ENCODE measurements at places on chromosomes 4 and X.

GRCh38 chr4:121788896-121789295, 12.2 kb upstream of the EXOSC9 start:
- DNase-seq, result no peak

- no peak for DNase-seq
Measured at GRCh38 chrX:13177921-13178566, 133.6 kb upstream of the FAM9C start.

- DNase-seq, result peak; percentile 53
Measured at GRCh38 chrX:54807524-54808108, at the start of gene MAGED2. Gene MAGED2 (plus strand): TSS chrX:54807745. CDS start chrX:54809332, 1,587 bp downstream.

DNA sequence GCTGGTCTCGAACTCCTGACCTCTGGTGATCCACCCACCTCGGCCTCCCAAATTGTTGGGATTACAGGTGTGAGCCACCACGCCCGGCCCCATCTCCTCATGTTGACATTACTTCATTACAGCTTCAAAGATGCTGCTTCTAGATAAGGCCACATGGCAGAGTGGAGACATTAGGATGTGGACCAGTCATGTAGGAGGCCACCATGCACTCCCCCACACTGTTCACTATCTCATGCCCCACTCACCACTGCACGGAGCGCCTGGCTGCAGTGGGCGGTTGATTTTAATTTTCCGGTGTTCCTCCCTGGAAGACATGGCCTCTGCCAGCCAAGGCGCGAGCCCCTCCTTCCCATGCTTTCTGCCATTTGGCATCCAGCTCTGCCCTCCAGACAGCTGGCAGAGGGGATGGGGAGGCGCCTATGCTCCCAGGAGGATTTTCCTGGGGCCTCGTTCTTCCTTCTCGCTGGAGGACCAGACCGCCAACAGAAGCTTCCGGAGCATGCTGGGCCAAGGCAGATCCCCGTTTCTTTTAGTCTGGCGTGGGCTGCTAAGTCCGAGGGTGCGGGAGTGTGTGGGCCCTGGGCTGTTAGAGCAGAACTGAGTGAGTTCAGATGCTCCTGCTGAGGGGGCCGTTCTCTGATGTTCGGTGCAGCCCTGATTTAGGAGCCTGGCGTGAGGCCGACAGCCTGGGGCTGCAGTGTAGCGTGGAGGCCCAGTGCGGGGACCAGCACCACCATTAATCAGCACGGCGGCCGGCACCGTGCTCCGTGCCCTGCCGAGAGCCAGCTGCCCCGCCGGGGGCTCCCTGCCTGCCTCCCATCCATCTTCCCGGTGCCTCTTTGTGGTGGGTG, 93.1 kb downstream of the SORCS2 start:
- DNase-seq, result peak; percentile 39

DNA sequence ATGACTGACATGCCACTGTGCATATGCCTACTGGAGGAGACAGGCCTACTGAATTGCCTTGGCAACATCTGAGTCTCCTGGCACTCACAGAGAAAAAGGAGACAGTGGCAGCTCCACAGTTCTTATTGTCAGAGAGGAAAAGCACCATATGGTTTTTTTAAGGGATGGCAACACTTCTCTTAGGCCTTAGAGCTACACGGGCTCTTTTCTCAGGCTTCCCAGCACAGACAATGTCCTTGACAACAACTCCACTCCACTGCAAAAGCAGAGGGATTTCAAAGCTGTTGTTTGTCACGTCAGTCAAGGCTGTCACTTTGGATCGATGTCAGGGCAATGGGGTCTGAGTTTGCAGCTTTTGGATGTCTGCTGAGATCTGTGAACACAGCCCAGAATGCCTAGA, 4.7 kb upstream of the CLCN4 start:
- DNase-seq, result no peak

DNA sequence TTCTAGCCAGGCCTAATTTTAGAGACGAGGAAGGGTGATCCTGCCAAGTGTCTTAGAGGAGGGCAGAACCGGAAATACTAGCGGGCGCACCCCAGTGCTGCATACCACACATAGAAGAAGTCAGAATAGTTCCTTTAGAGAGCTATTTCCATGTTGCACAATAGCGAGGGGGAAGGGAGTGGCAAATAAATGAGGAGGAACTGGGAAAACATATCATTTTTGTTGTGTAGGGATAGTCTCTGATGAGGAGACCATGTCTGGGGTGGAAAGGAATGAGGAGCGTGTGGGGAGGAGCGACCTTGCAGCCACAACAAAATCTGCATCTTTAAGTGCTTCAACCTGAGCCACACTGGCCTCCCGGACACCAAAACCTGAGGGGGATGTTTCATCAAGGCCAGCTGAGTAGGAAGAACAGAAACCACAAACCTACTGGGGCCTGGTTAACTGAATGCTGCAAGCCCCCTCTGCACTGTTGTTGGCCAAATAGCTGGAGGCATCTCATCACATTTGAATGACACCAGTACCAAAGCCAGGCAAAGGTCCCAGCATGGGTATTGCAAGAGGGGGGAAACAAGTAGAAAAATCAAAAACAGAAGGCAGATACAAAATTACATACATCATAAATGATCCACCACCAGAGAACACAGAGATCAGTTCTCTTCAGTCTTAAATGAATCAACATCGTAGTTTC, 26.7 kb upstream of the C1QTNF7 start:
- peak; percentile 92 for DNase-seq

DNA sequence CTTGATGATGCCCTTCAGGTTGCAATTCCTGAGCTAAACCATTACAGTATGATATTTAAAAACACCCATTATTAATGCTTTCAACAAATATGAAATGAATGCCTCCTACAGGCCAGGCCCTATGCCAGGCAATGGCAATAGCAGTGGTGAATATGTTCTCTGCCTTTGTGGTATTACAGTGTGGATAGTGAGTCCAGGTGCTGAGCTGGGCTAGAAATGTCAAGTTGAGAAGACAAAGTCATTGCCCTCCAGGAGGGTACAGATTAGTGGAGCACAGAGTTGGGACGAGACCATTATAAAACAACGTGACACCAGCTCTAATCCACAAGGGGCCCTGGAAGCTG, 81.9 kb downstream of the RBM47 start:
- DNase-seq, result no peak

DNA sequence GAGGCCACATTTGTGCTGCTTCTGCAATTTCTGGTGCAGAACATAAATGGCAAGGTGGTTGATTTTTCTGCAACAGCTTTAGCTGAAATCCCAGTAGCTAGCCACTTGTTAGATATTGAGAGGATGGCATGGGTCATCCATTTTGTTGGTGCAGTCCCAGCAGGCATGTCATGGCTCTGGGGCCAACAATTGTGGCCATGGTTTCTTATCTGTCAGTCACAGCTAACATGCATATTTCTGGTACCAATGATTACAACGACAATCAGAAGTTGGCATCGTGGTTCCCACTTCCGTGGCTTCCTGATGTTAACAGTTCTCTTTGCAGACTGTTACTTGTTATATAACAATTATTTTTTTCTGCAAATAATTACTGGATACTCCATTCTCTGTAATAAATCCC, 42.8 kb upstream of the PRKG2 start:
- no peak for DNase-seq

GRCh38 chr4:52576326-52576725, 82.8 kb downstream of the USP46 start:
- DNase-seq, result no peak

- DNase-seq, result peak; percentile 91
Measured at GRCh38 chr4:140151699-140152012, 2.3 kb downstream of the MAML3 start.

- DNase-seq, result no peak
Measured at GRCh38 chr4:150495550-150495949, 86.4 kb upstream of the MAB21L2 start.

- no peak for DNase-seq
Measured at GRCh38 chr4:94887027-94887426, 129.3 kb downstream of the BMPR1B start.

DNA sequence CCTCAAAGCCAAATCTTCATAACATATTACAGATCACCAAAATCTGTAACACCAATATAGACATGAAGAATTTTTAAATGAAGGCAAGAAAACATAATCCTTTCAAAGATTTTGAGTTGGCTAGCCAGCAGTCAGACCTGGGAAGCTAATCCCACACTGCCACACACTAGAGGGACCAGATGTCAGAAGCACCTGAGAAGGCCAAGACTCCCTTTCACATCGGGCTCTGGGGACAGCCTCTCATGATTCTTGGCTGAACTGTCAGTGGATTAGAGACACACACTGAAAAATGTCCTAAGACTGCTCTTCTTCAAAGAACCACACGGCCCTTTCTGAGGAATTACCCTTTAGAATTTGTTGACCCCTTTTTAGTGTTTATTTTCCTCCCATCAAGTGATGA, 28.2 kb upstream of the SPATA4 start:
- DNase-seq, result no peak

- no peak for DNase-seq
Measured at GRCh38 chr4:58313444-58313843, 1203.3 kb upstream of the IGFBP7 start.

DNA sequence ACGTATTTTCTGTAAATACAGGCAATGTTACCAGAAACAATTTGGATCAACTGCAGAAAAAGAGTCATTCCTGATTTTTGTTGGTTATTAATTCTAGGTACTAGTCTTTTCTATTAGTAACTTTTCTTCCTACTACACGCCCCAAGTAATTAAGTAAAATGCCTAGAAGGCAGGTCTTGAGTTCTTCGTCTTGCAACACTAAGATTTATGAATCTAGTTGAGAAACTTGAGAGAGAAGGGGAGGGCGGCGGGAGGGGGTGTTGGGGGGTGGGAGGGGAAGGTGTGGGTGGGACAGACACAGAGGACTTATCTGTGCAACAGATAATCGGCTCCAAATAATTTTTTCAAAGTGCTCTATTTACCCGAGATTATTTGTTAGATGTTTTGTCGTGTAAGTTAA, 3.0 kb downstream of the RAP2C start:
- DNase-seq, result peak; percentile 13

GRCh38 chr4:28254003-28254402, 1393.4 kb downstream of the STIM2 start:
- DNase-seq, result no peak

- peak; percentile 7 for DNase-seq
Measured at GRCh38 chr4:165328708-165329107, 1.2 kb downstream of the MSMO1 start.

GRCh38 chr4:89665662-89666061, 171.3 kb downstream of the SNCA start:
- no peak for DNase-seq

- peak; percentile 0 for DNase-seq
Measured at GRCh38 chr4:64417974-64418373, 8.7 kb upstream of the TECRL start.

DNA sequence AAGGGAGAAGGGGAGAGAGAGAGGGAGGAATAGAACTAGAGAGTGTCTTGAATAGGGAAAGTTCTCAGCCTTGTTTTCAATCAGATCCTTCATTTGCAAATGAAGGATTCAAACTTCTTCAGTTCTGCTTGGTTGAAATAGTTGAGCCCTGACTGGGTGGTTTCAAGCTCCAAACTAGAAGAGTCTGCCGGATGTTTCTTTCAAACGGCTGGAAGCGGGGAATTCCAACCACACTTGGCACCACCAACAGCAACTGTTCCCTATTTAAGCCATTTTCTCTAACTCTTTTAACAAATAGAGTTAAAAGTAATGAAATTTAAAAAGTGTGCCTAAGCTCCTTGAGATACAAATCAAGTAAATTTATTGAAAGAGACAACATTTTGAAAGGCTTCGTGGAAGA, 67.5 kb upstream of the DDX60 start:
- no peak for DNase-seq

DNA sequence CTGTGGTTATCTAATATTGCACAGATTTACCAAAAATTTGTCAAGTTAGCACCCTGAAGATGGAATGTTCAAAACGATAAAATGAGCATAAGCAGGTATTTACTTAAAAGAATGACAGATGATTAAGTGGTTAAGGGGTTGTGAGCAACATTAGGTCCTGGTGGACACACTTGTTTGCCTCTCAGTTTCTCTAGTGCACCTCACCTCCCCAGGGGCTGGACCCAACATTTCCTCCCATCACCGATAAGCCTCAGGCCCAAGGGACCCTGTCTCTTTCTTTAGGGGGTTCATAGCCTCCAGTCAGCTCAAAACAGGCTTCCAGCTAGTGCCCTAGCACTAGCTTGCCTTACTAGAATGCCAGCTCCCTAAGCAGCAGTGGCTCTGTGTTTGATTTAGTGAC, 88.0 kb downstream of the ATP11C start:
- no peak for DNase-seq

DNA sequence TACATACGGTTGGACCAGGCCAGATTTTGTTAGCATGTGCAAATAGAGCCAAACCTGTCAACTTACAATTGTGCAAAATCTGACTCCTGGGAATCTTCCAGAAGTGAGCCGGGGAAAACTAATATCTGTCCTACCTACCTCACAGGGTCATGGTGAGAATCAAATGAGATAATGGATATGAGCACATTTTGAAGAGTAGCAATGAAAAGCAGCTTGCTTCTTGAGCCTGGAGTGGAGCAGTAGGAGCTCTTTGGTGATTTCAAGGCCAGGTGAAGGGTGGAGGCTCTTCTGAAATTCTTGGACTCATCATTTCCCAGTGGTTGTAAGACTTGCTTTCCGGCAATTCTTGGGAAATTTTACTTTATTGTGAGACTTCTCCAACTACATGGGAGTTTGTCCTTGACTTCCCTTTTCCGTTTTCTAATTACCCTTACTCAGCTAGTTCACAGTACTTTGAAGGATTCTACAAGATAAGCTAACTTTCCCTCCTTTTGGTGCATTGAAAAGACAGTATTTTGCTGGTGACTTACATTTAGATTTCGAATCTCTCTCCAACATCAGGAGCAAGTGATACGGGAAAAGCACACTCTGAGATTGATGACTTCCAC, 12.2 kb downstream of the PLAC1 start:
- no peak for DNase-seq

- DNase-seq, result no peak
Measured at GRCh38 chr4:80142394-80143306, 54.7 kb upstream of the PRDM8 start.

GRCh38 chr4:164997941-164998340, 20.5 kb upstream of the TRIM61 start:
- peak; percentile 48 for DNase-seq

- DNase-seq, result no peak
Measured at GRCh38 chr4:139191373-139191772, 14.4 kb upstream of the ELF2 start.

DNA sequence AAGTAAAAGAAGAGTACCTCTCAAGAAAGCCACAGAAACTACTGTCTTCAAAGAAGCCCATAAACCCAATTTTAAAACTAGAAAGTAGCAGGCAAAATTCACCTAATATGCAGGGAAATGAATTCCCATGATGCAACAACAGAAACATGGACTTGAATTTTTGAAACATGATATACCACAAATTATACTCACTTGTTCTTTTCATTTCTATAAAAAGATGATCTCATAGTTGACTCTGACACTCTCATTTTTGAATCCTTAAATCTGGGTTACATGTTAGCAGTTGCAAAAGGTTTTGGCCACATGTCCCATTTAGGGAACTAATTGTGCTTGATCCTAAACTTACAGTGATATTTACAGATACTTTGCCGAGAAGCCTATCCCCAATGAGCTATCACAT, 1130.8 kb downstream of the FAT4 start:
- DNase-seq, result no peak
